ENCODE measurements at places on chromosomes 2 and 18.

DNA sequence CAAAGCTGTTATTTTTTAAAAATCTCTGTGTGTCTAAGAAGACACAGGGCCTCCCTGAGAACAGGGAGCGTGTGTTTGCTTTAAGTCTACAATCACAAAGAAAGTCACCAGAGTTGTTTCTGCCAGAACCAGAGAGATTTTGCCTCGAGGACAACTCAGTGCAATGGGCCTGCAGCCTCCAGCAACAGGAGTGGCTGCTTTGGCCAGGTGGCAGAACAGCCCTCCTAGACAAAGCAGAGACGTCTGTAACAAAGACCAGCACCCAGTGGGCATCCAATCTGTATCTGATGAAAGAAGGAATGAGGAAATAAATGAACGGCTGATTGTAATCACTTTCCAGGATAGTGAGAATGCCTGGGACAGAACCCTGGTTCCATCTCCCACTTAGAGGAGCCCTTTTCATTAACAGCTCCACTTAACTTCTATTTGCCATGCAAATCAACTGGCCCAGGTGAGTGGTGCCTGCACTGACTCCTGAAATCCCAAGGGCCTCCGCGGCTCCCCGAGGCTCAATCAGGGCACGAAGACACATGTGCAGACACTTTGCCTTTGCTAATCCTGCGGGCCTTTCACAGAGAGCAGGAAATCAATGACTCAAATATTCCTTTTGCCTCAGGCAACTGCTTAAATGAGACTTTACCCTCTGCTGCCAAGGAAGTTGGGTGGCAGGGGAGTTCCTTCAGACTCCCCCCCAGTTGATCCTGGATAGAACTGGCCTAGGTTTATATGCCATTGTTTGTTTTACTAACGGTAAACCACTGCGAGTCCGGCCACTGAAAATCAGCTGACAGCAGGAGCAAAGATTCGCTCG lies 146.5 kb downstream of the CABLES1 start:
- no peak for DNase-seq

GRCh38 chr2:111062417-111062816 lies 58.3 kb upstream of the BCL2L11 start:
- no peak for DNase-seq

DNA sequence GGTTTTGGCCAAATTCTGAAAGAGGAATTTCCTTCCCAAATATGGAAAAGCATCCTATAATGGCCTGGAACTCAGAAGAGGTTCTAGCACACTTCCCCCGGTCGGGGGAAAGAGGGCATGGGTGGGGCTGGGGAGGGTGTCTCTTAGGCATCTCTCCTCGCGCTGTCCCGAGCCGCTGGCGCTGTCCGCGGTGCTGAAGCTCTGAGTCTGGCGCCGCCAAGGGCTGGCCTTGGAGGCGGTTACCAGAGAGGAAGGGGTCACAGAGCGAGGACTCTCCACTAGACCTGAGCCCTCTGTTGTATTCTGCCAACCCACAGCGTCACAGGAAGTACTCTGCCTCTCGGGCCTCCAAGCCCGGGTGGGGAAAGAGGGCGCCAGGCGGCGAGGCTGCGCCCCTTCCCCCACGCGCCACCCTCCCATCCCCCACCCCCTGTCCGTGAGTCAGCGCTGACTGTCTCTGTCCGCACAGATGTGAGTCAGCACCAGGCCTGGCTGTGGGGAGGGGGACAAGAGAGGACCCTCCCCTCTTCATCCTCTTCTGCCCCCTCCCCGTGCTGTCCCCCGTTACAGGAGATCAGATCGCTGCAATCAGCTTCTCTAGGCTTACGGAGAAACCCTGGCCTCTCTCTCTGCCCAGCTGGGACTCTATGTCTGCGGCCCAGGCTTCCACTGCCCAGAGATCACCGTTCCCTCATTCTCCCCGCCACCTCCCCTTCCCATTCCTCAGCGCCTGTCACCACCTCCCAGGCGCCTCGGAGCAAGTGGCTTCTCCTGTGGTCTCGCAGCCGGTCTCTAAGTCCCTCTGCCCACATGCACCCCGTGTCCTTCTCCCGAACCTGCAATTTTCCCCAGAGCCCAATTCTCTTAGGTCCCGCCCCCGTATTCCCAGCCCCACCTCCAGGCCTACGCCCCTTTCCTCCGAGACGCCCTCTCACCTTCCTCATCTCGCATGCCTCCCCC lies 779 bp downstream of the PTPRN start:
- DNase-seq, result peak; percentile 62

DNA sequence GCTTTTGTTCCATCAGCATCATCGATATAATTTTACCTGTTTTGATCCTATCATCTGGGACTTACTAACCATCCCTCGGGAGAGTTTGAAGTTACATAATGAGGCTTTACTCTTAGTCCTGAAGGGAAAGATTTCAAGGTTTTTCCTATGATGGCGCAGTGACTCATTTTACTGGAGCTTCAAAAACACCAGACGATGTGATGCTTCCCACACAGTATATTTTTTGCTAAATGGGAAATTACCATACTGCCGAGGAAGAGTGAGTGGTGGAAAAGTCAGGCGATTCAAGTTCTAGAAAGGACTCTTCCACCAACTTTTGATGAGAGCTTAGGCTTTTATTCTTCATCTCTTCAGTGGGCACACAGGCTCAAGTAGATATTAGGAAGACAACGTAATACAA lies 44.6 kb upstream of the GCG start:
- peak; percentile 57 for DNase-seq

GRCh38 chr2:234629596-234629995 lies 132.7 kb upstream of the ARL4C start:
- no peak for DNase-seq
